ENCODE measurements at places on chromosomes 3 and 15.

- no peak for DNase-seq
Observed at GRCh38 chr15:63083044-63083443, 38.6 kb upstream of the LACTB start.

GRCh38 chr3:20870106-20870899 lies 684.3 kb upstream of the SGO1 start:
- DNase-seq: no peak

- peak; percentile 82 for DNase-seq
Observed at GRCh38 chr3:57100046-57100695, 39.7 kb downstream of the SPATA12 start.

DNA sequence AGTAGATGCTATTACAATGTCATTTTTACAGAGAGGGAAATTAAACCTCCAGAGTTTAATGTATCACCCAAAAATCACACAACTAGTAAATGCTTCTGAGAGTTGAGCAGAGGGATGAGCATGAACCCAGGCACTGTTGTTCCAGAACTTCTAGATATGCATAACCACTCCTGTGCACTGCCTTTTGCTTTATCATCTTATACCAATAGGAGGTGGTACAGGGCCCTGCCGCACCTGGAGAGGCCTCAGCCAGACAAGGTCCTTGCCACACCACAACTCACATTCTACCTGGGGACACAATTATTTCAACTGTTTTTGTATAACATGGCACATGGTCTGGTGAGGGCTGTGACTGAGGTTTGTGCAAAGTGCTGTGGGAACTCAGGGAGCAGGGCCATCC lies 78.5 kb upstream of the NTRK3 start:
- no peak for DNase-seq

GRCh38 chr3:170977949-170978745 lies 48.4 kb downstream of the SLC2A2 start:
- DNase-seq: no peak

Data from kidney (tissue), 22 donors.